ENCODE measurements at places on chromosomes 1 and 21. TPM values are rescaled to one million over a fixed set of nuclear protein-coding genes. Genes with fewer than 3 reads are reported as not detected.

DNA sequence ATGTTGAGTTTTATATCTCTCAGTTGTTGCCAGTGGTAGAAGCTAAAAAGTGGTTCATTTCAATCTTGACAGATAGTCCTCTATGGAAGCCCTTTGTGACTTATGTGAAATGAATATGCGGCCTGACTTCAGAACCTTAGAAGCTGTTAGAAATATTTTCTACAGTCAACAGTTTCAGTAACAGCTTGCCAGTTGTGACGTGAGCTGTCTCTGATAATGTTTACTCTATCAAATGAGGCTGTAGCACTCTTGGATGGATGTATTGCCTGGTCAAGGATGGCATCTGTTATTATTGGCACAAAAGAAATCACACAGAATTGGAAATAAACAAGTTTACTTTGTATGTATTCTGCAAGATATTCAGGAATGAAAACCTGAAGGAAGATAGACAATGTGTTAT is 31.9 kb downstream of the SNX7 start:
- H3K27ac ChIP-seq = no peak overlapping the region
- no peaks in the 10 kb centered on the region for H3K27me3 ChIP-seq
- no peak for DNase-seq
- H3K4me3 ChIP-seq = no peak overlapping the region

DNA sequence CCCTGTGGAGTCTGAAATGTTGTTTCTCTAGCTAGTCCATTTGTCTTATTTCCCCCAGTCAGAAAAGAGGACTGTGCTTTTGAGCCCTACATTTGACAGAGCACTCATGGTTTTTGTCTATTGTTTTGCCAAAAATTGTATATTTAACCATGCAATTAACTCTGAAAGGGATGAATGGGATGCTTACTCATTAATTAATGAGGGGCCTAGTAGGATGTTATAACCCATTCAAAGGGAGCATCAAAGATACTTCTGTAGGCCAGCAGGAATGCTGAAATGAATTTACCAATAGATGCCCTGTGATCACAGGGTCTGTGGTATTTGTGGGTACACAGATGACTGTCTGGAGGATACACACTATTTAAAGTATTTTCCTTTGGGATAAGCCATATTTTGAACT is 147.7 kb downstream of the FCRL5 start:
- H3K36me3 ChIP-seq = no peaks in the 10 kb centered on the region
- H3K27me3 ChIP-seq = no peaks in the 10 kb centered on the region
- no peak overlapping the region for H3K27ac ChIP-seq
- no peak overlapping the region for H3K4me3 ChIP-seq

DNA sequence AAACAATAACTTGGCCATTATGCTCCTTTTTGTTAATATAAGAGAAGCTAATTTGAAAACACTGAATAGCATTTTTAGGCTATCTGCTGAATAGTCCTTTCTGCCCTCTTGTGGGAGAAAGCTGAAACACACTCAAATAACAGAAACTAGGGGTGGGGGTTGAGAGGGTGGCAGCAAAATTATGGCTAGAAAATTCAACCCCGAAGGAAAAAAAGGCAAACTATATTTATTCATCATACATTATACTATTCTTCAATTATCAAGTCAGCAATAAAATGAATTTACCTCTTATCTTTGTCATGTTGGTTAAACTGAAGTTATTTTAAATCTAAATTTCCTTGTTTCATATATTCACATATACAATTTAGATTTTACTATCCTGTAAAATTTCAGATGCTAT is 255.9 kb downstream of the FAF1 start:
- no peaks in the 10 kb centered on the region for H3K27me3 ChIP-seq
- no peak overlapping the region for H3K4me3 ChIP-seq
- H3K27ac ChIP-seq = no peak overlapping the region
- H3K36me3 ChIP-seq = no peaks in the 10 kb centered on the region
- DNase-seq = no peak

- no peak overlapping the region for H3K27ac ChIP-seq
- no peak for DNase-seq
- H3K36me3 ChIP-seq = no peaks in the 10 kb centered on the region
- no peak overlapping the region for H3K4me3 ChIP-seq
- H3K4me1 ChIP-seq = no peaks in the 10 kb centered on the region
Observed at GRCh38 chr1:186875896-186876835, 47.4 kb downstream of the PLA2G4A start.

- no peak overlapping the region for H3K27ac ChIP-seq
- H3K4me3 ChIP-seq = no peak overlapping the region
- H3K27me3 ChIP-seq = no peaks in the 10 kb centered on the region
- H3K36me3 ChIP-seq = no peaks in the 10 kb centered on the region
- DNase-seq = no peak
Observed at GRCh38 chr1:83718338-83718737, 280.6 kb downstream of the TTLL7 start.

DNA sequence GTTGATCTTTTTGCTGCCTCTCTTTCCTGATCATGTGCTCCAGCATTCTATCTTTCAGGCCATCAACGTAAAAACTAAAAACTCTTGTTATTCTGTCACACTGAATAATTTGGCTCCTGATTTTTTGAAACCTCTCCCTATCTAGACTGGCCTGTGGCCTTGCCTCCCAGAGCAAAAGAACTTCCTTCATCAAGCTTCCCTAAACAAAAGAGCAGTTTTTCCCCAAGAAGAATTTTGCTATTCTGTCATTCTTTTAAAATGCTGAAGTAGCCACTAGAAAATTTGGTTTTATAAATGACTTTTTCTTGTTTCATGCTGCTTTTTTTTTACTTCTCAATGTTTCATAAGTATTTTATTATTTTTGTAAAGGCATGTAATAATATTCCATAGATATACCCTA is 37.1 kb upstream of the CR2 start:
- no peaks in the 10 kb centered on the region for H3K27me3 ChIP-seq
- no peak overlapping the region for H3K27ac ChIP-seq
- H3K36me3 ChIP-seq = no peaks in the 10 kb centered on the region
- no peaks in the 10 kb centered on the region for H3K4me1 ChIP-seq
- DNase-seq = no peak

DNA sequence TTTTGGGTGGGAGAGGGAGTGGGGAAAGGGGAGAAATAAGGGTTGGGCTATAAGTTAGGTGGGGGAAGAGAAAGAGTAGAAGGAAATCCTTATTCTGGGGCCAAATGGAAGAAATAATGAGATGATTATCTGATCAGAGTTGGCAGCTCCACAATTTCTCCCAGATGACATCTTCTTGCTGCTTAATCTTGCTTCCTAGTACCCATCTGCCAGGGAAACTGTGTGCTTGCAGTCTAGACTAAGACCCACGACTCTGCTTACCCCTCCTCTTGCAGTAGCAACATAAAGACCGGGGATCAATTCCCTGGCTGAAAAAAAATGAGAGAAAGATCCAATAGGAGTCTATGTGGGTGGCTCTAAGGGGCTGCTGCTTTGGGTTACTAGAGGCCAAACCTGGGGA is 95.6 kb downstream of the PAPPA2 start:
- H3K27me3 ChIP-seq = no peaks in the 10 kb centered on the region
- H3K4me1 ChIP-seq = no peaks in the 10 kb centered on the region
- H3K27ac ChIP-seq = no peak overlapping the region
- no peak overlapping the region for H3K4me3 ChIP-seq
- no peak for DNase-seq
- H3K36me3 ChIP-seq = no peaks in the 10 kb centered on the region

DNA sequence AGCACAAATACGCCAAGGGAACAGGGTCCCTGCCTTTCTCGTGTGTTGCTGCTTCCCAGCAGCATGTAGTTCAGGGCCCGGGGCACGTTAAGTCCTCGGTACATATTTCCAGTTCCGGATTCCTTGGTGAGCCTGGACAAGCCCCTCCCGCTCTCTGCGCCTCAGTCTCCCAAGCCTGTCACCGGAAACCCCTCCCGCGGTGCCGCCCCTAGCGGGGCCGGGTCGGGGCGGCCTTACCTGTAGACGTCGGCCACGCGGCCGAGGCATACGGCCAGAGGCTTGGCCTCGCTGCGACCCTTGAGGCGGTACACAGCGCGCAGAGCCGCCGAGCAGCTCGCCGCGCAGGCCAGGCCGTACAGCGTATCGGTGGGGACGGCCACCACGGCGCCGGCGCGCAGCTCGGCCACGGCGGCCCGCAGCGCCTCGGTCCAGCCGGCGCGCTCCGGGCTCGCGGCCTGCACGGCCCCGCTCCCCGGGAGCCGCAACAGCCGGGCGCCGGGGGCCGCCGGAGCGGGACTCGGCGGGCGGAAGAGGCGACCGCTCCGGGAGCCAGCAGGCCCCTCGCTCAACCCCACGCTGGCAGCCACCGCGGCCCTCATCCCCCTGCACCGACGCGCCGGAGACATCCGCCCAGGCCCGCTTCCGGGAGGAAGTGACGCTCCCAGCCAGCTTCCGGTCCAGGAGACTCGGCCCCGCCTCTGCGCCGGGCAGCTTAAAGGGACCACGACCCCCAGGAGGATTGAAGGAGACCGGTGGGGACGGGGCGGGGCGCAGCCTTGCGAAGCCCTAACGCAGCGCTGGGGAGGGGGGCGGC is at the start of the genes C1orf122 and YRDC:
Gene C1orf122, plus strand, starts transcription at position 236 of the 814 bp plus-strand sequence. CDS start 615 bp downstream, outside the sequence.
Gene YRDC, minus strand, starts transcription at position 654 of the 814 bp plus-strand sequence. Its CDS starts 28 bp downstream, at position 626.
- H3K4me1 ChIP-seq = peaks cover 4% of the 10 kb centered on the region
- H3K27me3 ChIP-seq = no peaks in the 10 kb centered on the region
- H3K4me3 ChIP-seq = peak within 1 kb of the TSS; percentile 88

- no peaks in the 10 kb centered on the region for H3K27me3 ChIP-seq
- no peaks in the 10 kb centered on the region for H3K4me1 ChIP-seq
- H3K36me3 ChIP-seq = no peaks in the 10 kb centered on the region
- no peak for DNase-seq
Observed at GRCh38 chr21:38840456-38841300, 34.9 kb downstream of the ETS2 start.

Gene OR2L3
- total RNA-seq = 0.33 TPM

DNA sequence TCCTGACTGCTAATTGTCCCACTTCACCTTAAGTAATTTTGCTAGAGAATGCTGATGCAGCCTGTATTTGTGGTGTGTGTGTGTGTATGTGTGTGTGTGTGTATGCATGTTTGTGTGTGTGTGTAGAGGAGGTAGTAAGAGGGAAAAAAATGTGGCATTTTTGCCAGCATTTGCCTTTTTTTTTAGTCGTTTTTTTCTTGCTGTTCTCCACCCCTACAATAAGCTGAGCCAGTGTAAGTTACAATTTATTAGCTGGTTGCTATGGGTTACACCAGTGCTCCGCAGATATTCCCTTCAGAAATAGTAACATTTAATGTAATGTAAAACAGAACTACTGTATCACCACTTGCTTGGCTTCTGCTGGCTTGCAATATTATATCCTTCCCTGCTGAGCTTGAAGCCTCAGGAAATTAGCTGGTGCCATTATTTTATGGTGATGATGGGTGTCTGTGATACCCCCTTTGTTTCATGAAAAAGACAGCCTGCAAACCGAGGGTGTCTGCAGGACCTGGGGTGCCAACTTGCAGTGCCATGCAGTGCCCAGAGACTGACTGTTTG is 23.4 kb upstream of the IGSF3 start:
- no peak for DNase-seq
- no peak overlapping the region for H3K4me3 ChIP-seq
- no peak overlapping the region for H3K27ac ChIP-seq
- H3K36me3 ChIP-seq = no peaks in the 10 kb centered on the region
- H3K27me3 ChIP-seq = no peaks in the 10 kb centered on the region

DNA sequence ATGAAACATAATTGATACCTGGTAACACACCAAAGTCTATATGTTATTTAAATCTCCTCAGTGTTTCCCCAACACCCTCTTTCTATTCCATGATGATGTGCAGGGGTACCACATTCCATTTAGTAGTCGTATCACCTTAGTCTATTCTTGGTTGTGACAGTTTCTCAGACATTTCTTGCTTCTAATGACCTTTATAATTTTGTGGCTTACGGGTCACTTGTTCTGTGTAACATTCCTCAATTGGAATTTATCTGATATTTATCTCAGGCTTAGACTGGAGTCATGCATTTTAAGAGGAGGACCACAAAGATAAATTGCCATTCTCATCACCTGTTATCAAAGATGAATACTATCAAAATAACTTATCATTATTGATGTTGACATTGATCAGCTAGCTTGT is 679.6 kb downstream of the USP25 start:
- no peaks in the 10 kb centered on the region for H3K27me3 ChIP-seq
- H3K36me3 ChIP-seq = no peaks in the 10 kb centered on the region
- no peak overlapping the region for H3K27ac ChIP-seq
- H3K4me3 ChIP-seq = no peak overlapping the region
- no peaks in the 10 kb centered on the region for H3K4me1 ChIP-seq
- no peak for DNase-seq

DNA sequence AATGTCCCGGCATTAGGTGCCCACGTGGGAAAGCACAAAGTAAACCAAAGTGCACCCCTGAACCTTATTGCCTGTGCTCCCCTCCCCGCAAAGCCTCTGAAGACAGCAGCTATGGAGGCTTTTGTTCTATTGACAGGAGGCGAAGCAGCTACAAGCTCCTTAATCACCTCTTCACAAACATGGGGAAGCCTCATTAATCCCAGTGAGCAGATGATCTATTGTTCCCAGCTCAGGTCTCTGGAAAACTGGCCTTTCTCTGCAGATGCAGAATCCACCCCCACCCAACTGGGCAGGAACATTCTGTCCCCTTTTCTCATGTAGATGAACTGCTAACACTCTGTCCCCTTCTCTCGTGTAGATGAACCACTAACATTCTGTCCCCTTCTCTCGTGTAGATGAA is 190.5 kb upstream of the CSF3R start:
- no peak overlapping the region for H3K27ac ChIP-seq
- no peak overlapping the region for H3K4me3 ChIP-seq
- peaks cover 41% of the 10 kb centered on the region for H3K27me3 ChIP-seq
- no peaks in the 10 kb centered on the region for H3K4me1 ChIP-seq
- no peak for DNase-seq
- no peaks in the 10 kb centered on the region for H3K36me3 ChIP-seq

DNA sequence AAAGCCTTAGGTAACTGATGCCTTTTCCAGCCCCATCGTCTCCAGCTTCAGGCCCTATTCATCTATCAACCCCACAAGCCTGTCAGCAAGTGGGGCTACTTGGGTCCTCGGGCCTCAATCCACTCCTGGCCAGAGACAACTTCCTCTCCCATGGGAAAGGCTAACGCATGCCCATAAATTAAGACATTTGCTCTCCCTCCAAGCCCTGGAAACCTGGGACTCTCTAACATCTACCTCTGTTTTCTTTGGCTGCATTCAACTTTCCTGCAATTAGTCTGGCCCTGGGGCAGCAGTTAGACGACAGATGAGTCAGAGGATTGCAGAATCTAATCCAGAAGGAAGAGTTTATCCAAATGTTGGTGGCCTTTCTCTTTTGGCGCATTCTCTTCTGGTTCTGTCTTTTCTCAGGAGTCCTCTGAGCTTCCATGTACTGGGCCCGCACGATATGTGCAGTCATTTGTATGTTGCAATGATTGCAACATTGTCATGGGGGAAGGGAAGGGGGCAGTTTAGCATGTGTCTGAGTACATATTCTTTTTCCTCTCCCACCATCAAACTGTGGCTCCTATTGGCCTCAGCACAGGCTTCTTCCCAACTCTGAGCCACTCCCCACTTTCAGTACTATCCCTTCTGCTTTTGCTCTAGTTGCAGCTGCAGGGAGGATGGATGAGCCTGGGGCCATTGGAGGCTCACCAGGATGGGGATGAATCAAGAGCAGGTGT is 54.4 kb downstream of the NAV1 start:
- H3K27me3 ChIP-seq = no peaks in the 10 kb centered on the region
- peak; percentile 68 for DNase-seq
- H3K4me3 ChIP-seq = no peak overlapping the region
- no peaks in the 10 kb centered on the region for H3K36me3 ChIP-seq

- H3K27ac ChIP-seq = peak overlapping the region; percentile 83
- H3K27me3 ChIP-seq = no peaks in the 10 kb centered on the region
- H3K36me3 ChIP-seq = no peaks in the 10 kb centered on the region
- peaks cover 14% of the 10 kb centered on the region for H3K4me1 ChIP-seq
Observed at GRCh38 chr1:119631433-119632102, 16.5 kb downstream of the ZNF697 start.

Gene IVL
- not detected for total RNA-seq

- no peak overlapping the region for H3K4me3 ChIP-seq
- H3K4me1 ChIP-seq = no peaks in the 10 kb centered on the region
- no peak for DNase-seq
- H3K27ac ChIP-seq = no peak overlapping the region
- H3K36me3 ChIP-seq = no peaks in the 10 kb centered on the region
- no peaks in the 10 kb centered on the region for H3K27me3 ChIP-seq
Observed at GRCh38 chr1:160018900-160019299, 12.9 kb downstream of the PIGM start.

Data from breast epithelium (tissue), 4 donors.